ENCODE measurements at places on chromosomes 6 and 20. TPM values are rescaled to one million over a fixed set of nuclear protein-coding genes. Genes with fewer than 3 reads are reported as not detected.

Gene RHAG
- not detected for total RNA-seq

Gene PRDM13
- not detected for total RNA-seq

Gene MAFB
- total RNA-seq, result 2.4 TPM

Gene OR2H2
- total RNA-seq, result not detected

DNA sequence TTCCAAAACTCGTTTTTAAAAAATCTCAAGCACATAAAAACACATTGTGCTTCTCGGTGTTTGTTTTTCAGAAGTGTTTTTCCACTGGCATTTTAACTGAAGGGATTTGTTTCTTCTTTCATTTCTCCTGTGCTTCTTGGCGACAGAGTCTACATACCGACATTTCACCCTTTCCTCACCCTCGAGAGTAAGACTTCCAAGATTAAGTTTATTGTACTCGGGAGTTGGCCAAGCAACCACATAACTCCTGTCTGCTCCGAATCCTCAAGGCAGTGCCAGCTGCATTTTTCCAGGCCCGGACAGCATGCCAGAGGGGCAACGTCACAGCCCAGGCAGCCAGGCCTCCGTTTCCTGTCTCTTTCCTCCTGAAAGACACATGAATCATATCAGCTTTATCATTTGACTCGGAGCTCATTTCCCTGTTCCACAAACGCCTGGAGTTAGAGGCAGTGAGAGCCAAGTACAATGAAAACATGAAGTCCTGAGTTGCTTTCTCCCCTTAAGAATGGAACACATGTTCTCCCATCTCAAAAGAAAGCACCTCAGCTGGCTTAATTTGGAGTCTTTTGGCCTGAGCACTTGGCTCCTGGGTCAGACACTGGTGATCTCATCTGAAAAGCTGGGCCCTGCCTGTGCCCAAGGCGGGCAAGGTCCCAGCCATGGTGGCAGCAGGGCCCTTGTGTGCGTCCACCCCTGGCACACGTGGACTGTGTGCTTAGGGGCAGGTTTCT, 23.2 kb upstream of the FAM50B start:
- H3K36me3 ChIP-seq, result no peaks in the 10 kb centered on the region
- no peak for DNase-seq
- H3K27me3 ChIP-seq, result no peaks in the 10 kb centered on the region
- no peak overlapping the region for H3K4me3 ChIP-seq
- no peaks in the 10 kb centered on the region for H3K4me1 ChIP-seq
- no peak overlapping the region for H3K27ac ChIP-seq

DNA sequence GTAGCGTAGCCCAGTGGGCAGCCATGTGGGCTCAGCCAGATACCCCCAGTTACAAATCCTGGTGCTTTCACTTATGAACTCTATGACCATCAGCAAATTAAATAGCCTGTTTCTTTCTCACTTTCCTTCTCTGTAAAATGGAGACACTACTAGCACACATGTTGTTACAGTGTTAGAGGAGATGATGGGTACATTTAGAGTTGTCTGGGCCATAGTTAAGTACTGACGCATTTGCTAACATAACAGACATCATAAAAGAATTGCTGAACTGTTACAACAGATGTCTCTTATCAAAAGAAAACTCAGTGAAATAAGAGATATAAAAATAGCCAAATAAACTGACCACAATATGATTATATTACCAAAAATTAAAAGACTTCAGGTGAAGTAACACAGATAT, 69.9 kb upstream of the DOK5 start:
- DNase-seq, result no peak
- no peaks in the 10 kb centered on the region for H3K36me3 ChIP-seq
- no peaks in the 10 kb centered on the region for H3K4me1 ChIP-seq
- H3K27me3 ChIP-seq, result no peaks in the 10 kb centered on the region

- no peaks in the 10 kb centered on the region for H3K27me3 ChIP-seq
- H3K4me1 ChIP-seq, result peaks cover 8% of the 10 kb centered on the region
- H3K4me3 ChIP-seq, result no peak overlapping the region
- DNase-seq, result no peak
Measured at GRCh38 chr20:20549704-20550103, 162.7 kb downstream of the RALGAPA2 start.

DNA sequence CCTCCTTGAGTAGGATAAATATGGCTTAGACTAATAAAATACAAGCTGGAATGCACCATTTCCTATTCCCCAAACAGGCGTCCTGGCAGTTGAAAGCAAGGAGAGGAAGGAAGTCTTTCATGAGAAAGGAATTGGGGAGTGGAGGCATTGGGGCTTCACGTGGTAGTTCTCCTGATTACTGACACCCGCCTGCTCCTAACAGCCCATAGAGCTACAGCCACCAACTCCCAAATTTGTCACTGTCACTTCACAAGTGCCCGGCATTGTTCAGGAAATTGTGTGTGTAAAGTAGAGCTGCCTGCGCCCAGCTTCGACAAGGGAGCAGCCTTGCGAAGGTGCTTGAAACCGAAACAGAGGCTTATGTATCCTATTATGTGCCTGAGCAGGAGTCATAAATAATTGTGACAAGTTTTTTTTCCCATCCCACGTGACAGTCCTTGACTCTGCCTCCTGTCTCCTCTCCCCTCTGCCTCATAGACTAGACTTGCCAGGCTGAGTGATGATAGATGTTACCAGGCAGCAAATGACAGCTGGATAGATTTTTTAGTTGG, 301.7 kb upstream of the ZFP64 start:
- peaks cover 9% of the 10 kb centered on the region for H3K4me1 ChIP-seq
- H3K27ac ChIP-seq, result no peak overlapping the region
- H3K36me3 ChIP-seq, result no peaks in the 10 kb centered on the region
- H3K27me3 ChIP-seq, result peaks cover 15% of the 10 kb centered on the region
- no peak for DNase-seq

DNA sequence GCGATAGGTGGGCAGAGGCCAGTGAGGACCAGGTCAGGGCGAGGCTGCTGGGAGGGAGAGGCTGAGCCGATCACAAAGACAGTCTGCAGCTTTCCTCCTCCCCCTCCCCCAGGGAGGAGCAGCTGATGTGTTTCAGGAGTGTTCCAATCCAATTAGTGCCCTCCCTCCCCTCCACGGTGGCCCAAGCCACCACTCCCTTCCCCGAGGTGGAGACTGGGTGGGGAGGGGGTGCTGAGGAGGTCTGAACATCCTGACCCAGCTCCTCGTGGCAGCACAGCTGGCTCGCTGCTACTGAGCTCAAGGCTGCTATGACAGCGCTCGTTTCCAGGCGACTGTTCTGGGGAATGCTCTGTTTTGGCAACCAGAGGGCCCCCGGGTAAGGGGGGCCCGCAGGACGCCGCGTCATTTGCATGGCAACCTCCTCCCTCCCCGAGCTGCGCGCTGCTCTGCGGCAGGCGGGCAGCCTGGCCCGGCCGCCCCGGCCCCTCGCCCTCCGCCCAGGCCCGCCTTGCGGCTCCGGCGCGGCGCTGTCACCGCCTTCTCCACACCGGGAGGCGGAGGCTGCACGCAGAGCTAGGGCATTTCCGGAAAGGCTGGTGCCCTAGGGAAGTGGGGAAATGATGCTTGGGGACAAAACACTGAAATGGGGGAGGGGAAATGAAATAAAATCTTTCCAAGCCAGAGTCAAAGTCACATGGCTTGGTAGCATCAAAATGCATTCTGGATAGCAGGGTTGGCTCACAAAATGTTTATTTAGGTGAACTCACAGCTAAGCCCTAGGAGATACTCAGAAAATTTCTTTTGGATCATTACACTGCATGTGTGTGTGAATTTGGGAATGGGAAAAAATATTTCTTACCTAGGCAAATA, 67.4 kb upstream of the PIM1 start:
- no peaks in the 10 kb centered on the region for H3K36me3 ChIP-seq
- H3K27me3 ChIP-seq, result no peaks in the 10 kb centered on the region
- peak overlapping the region; percentile 60 for H3K4me3 ChIP-seq
- H3K4me1 ChIP-seq, result peaks cover 35% of the 10 kb centered on the region
- peak; percentile 74 for DNase-seq

GRCh38 chr20:44800391-44801046, 9.8 kb downstream of the RIMS4 start:
- peaks cover 31% of the 10 kb centered on the region for H3K27me3 ChIP-seq
- DNase-seq, result no peak
- H3K4me3 ChIP-seq, result no peak overlapping the region
- H3K4me1 ChIP-seq, result no peaks in the 10 kb centered on the region

- no peak overlapping the region for H3K27ac ChIP-seq
- H3K4me1 ChIP-seq, result peaks cover 13% of the 10 kb centered on the region
- H3K27me3 ChIP-seq, result peaks cover 18% of the 10 kb centered on the region
- peak; percentile 50 for DNase-seq
- peak overlapping the region; percentile 37 for H3K4me3 ChIP-seq
Measured at GRCh38 chr20:62860924-62861691, 514 bp downstream of the TCFL5 start.

GRCh38 chr6:110217266-110217665, 37.0 kb downstream of the CDC40 start:
- no peaks in the 10 kb centered on the region for H3K27me3 ChIP-seq
- no peak for DNase-seq
- no peak overlapping the region for H3K27ac ChIP-seq

DNA sequence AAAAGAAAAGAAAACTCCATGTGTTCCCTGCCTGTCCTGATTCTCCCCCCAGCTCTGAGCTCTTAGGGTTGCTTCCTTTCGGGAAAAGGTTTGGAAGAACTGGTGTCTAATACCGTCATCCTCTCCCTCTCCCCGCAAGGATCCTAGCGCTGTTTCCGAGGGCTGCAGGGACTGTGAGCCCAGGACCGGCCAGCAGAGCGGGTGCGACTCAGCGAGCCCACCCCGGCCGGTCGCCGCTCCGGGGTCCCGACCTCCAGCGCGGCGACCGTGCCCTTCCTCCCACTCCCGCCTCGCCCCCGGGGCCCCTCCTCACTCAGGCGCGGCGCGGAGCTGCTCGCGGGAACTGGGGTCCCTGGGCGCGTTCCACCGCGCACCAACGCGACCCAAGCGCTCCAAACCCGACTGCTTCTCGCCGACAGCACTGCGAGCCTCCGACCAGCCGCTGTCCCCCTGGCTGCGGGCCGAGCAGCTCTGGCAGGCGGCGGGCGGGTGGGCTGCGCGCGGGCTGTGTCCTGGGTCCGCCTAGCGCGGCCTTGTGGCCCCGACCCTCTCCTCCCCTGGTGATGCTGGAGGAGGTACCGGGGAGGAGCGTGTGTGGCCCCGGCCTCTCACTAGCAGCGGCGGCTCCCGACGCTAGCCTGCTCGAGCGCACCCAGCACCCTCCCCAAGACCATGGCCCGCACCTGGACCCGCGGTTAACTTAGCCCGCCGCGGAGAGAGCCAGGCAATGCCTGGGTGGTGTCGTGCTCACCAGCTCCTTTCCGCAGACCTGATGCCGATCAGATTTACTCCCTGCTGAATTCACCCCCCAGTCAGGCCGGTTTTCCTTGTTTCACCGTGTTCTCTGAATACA, at the start of gene PLA2G7:
PLA2G7 (minus strand) TSS at position 509 of the 853 bp plus-strand sequence. CDS start 12,484 bp downstream, outside the sequence.
- H3K4me1 ChIP-seq, result no peaks in the 10 kb centered on the region
- H3K27ac ChIP-seq, result no peak within 1 kb of the TSS

- H3K36me3 ChIP-seq, result peaks cover 28% of the 10 kb centered on the region
- peak overlapping the region; percentile 95 for H3K27ac ChIP-seq
- H3K4me3 ChIP-seq, result peak overlapping the region; percentile 97
- H3K27me3 ChIP-seq, result no peaks in the 10 kb centered on the region
- no peak for DNase-seq
Measured at GRCh38 chr20:13784271-13784892, 337 bp downstream of the ESF1 start.

GRCh38 chr6:105746130-105746505, 340.0 kb upstream of the PRDM1 start:
- no peak overlapping the region for H3K27ac ChIP-seq
- H3K36me3 ChIP-seq, result no peaks in the 10 kb centered on the region
- H3K27me3 ChIP-seq, result peaks cover 24% of the 10 kb centered on the region
- DNase-seq, result no peak
- peaks cover 6% of the 10 kb centered on the region for H3K4me1 ChIP-seq
- H3K4me3 ChIP-seq, result no peak overlapping the region

DNA sequence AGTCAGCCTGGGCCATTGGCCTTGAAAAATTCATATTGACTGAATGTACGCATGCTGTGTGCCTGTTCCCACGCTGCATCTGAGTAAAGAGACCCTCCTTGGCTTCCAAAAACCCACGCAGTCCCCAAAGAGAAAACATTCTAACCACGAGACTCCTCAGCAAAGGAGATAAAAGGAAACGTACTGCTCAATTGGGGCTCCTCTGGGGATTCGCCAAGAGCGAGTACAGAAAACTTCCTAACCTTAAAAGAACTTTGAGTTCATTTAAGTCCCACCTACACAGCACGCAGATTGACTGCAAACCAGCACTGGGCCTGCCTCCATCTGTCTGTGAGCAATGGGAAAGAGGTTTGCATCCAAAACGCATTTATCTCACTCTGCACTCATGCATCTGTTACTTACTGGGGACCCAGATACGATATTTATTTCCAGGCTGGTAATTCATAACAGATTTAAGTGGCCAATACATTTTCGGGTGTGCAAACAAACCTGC, 505.9 kb upstream of the CHD6 start:
- no peaks in the 10 kb centered on the region for H3K27me3 ChIP-seq
- DNase-seq, result no peak
- H3K27ac ChIP-seq, result no peak overlapping the region
- no peak overlapping the region for H3K4me3 ChIP-seq
- no peaks in the 10 kb centered on the region for H3K36me3 ChIP-seq

DNA sequence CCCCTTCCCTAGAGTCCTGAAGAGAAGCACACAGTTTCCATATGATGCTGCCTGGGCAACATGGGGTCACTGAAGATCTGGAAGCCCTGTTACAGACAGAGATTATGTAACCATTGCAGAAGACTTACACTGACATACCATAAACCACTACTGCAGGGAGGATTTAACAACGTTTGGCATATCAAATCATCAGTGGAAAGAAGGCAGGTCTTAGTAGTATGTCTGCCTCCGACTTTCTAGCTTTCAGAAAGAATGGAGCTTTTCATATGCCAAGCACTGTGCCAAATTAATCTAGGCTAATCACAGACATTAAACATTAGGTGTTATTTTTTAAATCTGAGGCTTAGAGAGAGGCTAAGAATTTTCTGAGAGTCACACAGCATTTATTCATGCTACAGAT, 144.3 kb downstream of the ADGRB3 start:
- H3K27me3 ChIP-seq, result no peaks in the 10 kb centered on the region
- no peaks in the 10 kb centered on the region for H3K4me1 ChIP-seq
- no peak overlapping the region for H3K27ac ChIP-seq

GRCh38 chr20:19974630-19975435, 42.3 kb upstream of the NAA20 start:
- no peak overlapping the region for H3K27ac ChIP-seq
- H3K4me3 ChIP-seq, result no peak overlapping the region
- H3K36me3 ChIP-seq, result no peaks in the 10 kb centered on the region

- DNase-seq, result no peak
- H3K4me3 ChIP-seq, result no peak overlapping the region
- no peak overlapping the region for H3K27ac ChIP-seq
- H3K4me1 ChIP-seq, result peaks cover 2% of the 10 kb centered on the region
- H3K36me3 ChIP-seq, result no peaks in the 10 kb centered on the region
Measured at GRCh38 chr20:50426866-50427718, 83.1 kb upstream of the PTPN1 start.

DNA sequence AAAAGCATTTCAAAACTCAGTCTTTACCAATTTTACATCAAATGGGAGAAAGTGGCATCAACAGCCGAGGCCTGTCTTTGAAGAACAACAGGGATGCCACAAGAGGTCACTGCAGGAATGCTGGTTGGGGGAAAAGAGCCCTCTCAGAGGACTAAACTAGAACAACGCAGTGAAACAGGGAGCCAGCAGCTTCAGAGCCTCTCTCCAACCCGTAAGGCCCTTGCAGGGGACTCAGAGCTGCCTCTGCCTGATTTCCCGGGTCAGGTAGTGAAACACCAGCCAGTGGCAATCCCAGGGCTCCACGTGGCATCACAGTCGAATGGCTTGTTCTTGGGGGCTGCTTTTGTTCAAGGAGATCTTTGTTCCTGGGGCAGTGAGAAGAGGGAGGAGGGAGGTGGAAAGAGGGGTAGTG, 55.0 kb upstream of the KCNK16 start:
- H3K4me3 ChIP-seq, result no peak overlapping the region
- no peaks in the 10 kb centered on the region for H3K4me1 ChIP-seq
- no peak overlapping the region for H3K27ac ChIP-seq
- DNase-seq, result no peak
- H3K36me3 ChIP-seq, result no peaks in the 10 kb centered on the region

All from activated naive CD8-positive, alpha-beta T cell treated with anti-CD3 and anti-CD28 coated beads, Interleukin-2, amount 10 ng/mL, durations not matched to agents 7 days and 5 days (primary cell).